Activated CD4-positive, alpha-beta T cell treated with anti-CD3 and anti-CD28 coated beads for 48 hours (primary cell): ENCODE measurements at places on chromosomes 16 and 17.
A peak's percentile ranks its signal among the peaks of the same experiment; 100 is the strongest.

- DNase-seq: no peak
Observed at GRCh38 chr16:80263848-80264694, 276.7 kb upstream of the DYNLRB2 start.

DNA sequence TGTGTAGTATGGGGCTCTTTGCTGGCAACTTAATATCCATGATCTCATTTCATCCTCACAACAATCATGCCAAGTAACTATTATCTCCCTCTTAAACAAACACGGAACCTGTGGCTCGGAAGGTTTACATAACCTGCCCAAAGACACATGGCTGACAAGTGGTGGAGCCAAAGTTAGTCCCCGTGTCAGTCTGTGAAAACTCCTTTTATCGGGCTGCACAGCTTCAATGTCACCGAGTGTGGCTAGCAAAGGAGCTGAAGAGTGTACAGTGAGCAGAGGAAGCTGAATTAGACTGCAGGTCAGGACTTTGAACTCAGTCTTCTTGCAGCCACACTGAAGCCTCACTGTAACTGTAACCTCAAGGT is 80.3 kb downstream of the PARN start:
- no peak for DNase-seq

GRCh38 chr17:6177941-6178694 is 107.9 kb downstream of the WSCD1 start:
- DNase-seq: no peak

DNA sequence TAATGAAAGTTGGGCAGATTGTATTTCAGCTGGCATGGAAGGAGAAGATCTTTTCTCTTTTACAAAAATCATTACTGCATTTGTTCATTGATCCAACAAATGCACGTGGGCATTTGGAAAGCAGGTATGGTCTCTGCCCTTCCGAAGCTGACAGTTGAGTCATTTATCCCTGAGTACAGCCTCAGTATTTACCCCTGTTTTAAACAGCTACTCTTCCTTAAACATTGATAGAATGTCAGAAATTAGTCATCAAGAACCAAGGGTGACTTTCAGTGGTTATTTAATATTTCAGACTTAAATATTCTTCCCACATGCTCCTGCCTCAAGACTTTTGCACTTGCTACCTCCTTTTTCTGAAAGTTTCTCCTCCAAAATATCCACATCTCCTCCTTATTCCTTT is 226.7 kb upstream of the HSBP1 start:
- no peak for DNase-seq

- no peak for DNase-seq
Observed at GRCh38 chr17:48596735-48597527, 3.4 kb upstream of the HOXB5 start.

DNA sequence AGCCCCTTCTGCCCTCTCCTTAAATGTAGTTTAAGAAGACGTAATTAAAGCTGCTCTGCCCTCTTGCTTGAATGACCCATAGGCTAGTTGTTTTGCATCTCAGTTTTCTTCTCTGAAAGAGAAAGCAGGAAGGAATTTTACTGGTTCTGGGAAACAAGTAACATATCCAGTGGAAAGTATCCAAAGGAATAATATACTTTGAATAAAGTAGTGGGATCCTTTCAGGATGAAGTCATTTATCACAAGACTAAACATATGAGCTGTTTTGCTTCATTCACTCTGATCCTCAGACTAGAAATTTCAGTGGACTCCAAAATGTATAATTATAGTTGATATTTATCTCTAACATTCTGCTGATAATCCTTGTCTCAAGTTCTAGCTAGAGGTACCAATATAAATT is 1297.6 kb upstream of the GOT2 start:
- no peak for DNase-seq

- DNase-seq: no peak
Observed at GRCh38 chr17:82388223-82388921, 16.8 kb downstream of the UTS2R start.

DNA sequence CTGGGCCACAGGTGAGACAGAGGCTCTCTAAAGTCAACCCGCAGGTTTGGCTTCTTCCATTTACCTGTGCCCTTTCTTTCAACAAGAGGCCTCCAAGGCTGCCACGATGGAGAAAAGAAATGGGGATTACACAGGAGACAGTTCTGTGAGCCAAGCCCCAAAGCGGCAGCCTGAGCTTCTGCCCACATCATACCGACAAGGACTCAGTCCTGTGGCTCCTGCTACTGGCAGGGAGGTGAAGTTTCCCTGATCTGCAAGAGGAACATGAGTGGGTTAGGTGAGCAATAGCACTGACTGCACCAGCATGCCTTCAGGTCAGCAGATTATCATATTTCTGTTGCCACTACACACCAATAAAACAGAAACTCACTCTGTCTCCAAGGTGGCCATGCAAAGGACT is 800.0 kb downstream of the KCNJ18 start:
- no peak for DNase-seq

DNA sequence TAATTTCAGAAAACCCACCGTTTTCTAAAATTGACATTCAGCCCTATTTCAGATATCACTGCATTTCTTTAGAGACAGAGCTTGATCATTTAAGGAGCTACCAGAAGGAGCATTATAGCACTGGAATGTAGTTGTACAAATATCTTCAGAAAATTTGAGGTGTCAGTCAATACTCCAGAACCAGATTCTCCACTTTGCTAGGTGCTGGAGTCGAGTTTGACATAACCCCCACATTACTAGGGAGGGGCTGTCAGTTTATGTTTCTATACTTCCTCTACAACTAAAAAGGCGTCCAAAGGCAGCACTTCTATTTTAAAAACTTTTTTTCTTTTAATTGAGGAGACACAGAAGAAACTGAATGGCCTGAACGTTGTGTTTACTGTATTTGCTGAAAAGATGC is 892 bp upstream of the KIAA0513 start:
- no peak for DNase-seq

DNA sequence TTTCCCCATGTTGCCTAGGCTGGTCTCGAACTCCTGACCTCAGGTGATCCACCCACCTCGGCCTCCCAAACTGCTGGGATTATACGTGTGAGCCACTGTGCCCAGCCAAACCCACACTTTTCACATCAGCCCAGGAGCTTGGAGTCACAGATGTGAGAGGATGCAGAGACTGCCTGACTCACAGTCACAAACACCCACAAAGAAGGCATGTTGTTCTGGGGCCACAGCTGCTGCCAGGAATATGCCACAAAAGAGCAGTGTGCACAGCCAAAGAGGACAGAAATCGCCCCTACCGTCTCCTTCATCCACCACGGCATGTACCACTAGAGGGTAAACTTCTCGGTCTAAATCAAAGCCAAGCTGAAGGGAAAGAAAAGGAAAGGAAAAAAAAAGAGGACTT is 25.1 kb upstream of the FOXJ1 start:
- DNase-seq: peak; percentile 57

DNA sequence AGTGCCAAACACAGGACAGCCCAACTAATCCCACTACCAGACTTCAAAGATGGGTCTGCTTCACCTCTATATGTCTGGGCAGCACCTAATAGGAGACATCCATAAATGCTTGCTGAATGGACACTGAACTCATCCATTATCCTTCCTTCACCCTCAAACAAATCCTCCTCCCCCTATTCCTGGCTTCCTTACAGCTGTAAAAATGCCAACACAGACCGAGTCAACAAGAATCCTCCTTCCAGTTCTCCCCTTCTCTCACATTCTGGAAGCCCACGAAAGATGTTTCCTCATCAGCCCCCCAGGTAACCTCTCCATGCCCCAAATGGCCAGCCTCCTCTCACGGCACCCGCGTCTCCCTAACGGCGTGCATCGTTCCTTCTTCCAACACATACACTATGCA is 12.3 kb downstream of the PELP1 start:
- no peak for DNase-seq

GRCh38 chr17:70405492-70406220 is 236.3 kb downstream of the KCNJ2 start:
- no peak for DNase-seq

DNA sequence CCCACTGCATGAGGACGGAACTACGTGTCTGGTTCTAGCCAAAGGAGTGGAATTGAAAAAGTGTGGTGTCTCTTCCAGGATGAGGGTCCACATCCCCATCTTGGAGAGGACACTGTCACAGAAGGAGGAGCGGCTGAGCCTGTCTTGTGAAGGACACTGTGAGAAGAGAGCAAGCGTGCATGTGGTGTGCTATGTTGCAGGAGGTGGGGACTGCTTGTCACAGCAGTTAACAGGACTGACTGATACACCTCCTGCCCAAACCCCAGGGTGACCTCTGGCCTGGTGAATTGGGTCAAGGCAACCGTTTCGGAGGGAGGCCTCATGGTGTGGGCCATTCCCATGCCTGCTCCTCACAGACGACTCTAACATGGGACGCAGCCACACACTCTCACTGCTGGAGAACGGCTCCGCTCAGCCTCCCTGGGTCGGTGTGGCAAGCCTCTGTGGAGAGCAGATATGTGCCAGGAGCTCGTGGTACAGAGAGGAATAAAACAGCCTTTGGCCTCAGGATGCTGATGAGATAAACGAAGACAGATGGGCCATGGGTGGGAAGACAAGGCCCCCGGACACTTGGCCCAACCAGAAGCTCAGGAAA is 56.4 kb upstream of the RBFOX3 start:
- DNase-seq: no peak

DNA sequence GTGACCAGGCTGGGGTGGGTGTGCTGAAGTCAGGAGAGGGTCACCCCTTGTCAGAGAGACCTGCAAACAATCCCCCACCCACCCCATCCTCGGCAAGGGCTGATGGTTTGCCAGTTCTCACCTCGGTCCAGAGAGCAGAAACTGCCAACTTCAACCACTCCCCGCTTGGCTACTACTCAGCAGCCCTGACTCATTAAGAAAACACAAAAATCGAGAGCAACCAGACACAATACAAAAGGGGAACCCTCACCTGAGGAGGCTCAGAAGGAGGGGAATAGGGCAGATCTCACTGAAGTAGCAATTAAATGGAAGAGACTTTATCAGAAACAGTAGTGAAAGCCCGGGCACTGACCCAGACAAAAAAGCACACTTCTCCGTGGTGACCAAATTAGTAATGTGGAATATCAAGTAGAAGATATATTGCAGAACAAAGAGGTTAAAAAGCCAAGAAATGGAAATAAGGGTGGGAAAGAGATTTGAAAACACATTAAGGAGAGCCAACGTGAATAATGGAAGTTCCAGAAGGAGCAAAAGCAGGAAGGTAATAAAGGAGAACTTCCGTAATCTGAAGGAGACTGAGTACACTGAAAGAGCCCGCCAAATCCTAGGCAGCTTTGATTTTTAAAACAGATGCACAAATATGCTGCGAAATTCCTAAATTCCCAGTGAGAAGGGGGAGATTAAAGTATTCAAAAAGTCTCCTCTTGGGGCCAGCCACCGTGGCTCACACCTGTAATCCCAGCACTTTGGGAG is 23.6 kb downstream of the CENPV start:
- no peak for DNase-seq

DNA sequence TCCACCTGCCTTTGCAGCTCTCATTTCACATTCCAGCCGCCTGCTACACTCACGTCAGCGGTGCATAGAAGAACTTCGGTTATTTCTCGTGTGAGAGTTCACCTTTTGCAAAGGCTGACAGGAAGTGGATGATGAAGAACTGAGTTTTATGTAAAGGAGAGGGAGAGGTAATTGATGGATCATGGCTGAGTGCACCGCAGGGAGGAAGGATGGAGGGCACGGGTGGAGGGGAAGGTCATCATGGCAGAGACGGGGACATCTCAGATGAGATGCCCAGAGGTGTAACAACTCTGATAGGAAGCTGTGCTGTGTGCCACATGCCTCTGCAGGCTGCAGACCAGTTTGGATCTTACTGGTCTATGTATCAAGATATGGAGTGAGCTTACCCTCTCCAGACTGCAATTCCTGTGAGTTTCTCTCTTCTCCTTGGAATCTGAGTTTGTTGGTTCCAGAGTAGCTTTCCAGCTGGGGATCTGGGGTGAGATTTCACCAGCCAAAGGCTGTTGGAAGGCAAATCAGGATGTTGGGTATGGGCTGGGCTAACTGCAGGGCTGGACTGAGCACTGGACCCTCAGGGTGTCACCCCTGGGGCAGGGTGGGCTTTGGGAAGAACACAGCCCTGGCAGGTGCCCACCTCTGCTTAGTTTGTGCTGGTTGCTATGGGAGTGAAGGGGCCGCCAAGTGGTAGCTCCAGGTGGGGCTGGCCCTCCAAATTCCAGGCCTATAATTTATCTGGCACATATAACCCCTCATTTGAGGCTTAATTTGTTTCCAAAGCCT is 777.0 kb downstream of the KCNJ18 start:
- DNase-seq: no peak

GRCh38 chr17:73795730-73796129 is 151.5 kb upstream of the SDK2 start:
- no peak for DNase-seq

DNA sequence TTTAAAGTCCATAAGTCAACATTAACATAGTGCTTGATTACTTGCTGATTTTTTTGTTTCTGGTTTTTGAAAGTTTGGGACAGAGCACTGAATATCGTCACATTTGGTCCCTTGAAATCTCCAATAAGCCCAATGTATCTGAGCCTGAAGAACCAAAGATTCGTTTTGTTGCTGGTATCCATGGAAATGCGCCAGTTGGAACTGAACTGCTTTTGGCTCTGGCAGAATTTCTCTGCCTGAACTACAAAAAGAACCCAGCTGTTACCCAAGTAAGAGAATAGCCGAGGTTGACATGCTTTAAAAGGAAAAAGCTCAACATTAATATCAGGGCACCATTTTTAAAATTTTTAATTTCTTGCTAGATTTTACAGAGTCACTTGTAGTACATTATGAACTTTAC is 27.7 kb upstream of the GOSR1 start:
- no peak for DNase-seq

DNA sequence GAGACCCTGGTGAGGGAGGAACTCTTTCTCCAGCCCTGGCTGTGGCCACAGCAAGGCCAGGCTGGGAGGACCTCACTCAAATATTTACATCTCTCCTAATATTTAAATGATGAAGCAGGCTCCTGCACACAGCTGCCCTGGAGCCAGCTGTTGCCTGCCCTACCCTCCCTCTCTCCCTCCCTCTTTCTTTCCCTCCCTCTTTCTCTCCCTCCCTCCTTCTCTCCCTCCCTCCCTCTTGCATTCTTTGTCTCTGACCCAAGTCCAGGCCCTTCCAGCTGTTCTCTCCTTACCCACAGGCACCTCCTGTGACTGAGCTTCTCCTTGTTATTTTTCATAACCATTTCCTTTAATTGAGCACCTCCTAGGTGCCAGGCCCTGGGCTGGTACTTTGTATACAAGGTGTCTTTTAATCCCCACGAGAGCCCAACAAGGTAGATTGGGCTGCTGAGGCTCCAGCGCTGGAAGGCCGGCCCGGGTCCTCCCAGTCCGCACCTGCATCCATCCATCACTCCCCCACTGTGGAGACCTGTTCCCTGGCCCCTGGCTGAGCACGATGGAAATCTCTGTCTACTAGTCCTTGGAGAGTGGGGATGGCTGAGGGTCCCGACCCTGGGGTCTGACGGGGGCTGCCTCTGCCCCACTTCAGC is 242.3 kb downstream of the SEC14L1 start:
- no peak for DNase-seq

- no peak for DNase-seq
Observed at GRCh38 chr17:66850692-66851091, 15.8 kb downstream of the CACNG5 start.

- DNase-seq: peak; percentile 79
Observed at GRCh38 chr16:28984619-28985135, at the start of gene LAT. TSS of gene LAT (plus strand) at chr16:28985052. CDS start at chr16:28985418, 366 bp downstream.
